ENCODE measurements at places on chromosomes 1 and 21.

GRCh38 chr21:41958886-41959563 is 5.2 kb upstream of the C2CD2 start:
- DNase-seq, result no peak

DNA sequence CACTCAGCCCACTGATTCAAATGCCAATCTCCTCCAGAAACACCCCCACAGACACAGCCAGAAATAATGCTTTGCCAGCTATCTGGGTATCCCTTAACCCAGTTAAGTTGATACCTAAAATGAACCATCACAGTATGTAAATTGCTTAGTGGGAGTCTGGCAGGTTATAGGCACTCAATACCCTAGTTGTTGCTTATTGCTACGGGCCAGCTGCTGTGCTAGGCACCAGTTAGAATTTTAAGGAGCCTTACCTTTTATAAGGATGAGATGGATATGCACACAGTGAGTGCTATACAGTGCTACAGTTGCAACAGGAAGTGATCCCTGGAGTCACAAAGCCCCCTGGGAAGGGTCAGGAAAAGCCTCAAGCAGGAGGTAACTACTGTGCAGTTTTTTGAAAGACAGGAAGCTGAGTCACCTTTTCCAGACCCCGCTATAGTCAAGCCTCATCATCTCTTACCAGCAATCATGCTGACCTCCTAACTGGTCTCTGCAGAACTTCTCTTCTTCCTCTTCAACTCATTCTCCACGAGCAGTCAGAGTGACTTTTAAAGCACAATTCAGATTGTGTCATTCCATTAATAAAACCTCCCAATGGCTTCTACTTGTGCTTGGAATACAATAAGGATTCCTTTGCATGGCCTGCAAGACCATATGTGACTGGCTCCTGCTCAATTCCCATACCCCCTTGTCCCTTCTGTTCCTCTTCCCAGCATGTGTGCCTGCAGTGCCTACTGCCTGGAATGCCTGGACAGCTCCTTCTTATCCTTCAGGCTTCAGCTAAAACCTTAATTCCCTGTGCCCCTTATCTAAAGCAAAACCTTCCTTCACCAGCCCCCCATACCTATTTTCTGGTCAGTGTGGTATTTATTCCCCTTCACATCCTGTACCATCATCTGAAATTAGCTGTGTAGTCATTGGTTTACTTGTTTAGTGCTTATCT is 10.4 kb upstream of the TLR5 start:
- DNase-seq, result no peak

GRCh38 chr1:221794079-221794670 is 52.3 kb upstream of the DUSP10 start:
- no peak for DNase-seq

DNA sequence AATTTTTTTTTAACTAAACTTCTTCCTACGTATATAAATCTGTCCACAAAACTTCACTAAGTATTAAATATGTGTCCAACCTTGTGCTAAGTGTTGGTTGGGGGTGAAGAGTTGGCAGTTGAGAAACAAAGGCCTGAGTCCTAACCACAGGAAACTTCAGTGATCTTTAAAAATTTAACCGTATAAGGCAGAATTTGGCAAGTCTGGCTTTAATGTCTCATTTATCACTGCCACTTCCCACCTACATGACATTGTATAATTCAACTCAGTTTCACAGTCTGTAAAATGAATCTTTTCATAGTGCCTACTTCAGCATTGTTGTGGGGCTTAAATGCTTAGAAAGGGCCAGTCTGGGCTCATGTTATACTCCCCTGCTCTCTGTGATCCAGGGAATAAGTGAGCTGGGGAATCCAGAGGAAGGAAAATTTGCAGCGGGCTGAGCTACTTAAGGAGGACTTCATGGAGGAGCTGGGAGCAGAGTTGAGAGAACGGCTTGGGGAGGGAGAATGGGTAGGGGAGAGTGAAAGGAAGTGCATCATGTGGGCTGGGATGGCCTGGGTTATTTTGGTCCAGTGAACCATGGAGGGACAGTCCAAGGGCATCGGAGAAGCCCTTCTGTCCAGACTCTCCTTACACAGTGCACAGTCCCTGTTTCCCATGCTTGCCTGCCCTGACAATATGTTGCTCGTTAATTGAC is 14.5 kb downstream of the IFNAR2 start:
- no peak for DNase-seq

DNA sequence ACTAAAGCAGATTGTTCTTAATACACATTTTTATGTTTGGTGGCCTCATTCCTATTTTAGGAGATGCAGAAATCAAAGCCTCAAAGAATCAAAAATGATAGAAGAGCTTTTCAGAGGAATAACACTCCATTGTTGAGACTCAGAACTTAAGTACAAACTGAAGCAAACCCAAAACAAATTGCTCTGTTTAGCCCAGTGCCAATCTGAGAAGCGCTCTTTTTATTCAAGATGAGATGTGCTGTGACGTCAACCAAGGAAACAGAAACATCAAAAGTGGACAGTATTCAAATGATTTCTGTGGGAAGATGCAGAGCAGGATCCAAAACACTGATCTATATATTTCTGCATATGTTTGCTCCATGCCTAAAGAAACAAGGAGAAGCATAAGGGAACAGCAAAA is 18.0 kb downstream of the COLGALT2 start:
- DNase-seq, result no peak

DNA sequence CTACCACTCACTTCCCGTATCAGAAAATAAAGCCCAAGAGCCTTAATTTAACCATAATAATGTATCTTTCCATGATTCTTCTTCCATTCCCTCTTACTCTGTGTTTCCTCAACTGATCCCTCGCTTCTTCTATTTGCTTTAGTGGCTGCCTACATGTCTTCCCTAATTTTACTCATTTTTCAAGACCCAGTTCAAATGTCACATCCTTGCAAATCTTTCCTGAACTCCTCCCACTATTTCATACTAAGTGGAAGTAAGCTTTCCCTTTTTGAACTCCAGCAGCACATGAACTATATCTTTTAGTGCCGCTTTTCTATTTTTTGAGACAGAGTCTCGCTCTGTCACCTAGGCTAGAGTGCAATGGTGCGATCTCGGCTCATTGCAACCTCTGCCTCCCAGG is 3.8 kb upstream of the NFYC start:
- DNase-seq, result no peak

- DNase-seq, result no peak
Measured at GRCh38 chr21:27423906-27424595, 457.2 kb upstream of the ADAMTS5 start.

GRCh38 chr1:70033266-70033873 is 172.0 kb downstream of the LRRC40 start:
- DNase-seq, result no peak

- DNase-seq, result no peak
Measured at GRCh38 chr1:46187106-46187869, 10.9 kb downstream of the POMGNT1 start.

Measured in NCI-H2107 (cell line).